ENCODE measurements at places on chromosomes 11 and 22. TPM values are rescaled to one million over a fixed set of nuclear protein-coding genes. Genes with fewer than 3 reads are reported as not detected.

DNA sequence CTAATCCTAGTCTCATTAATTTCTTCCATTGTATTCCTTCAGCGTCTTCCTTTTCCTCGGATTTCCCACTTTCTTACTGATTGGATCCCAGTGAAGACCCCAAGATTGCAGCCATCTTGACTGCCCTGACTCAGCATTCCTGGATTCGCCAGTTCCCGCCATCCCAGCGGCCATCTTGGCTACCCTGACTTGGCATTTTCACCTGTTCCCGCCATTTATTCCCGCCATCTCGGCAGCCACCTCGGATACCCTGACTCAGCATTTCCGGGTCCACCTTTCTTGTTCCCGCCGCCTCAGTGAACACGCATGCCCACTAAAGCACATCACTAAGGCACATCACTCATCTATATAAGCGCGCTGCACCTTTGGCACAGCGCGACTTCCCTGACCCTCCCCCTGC is 13.8 kb upstream of the OR56A3 start:
- H3K27ac ChIP-seq: no peak overlapping the region
- H3K4me3 ChIP-seq: no peak overlapping the region
- no peaks in the 10 kb centered on the region for H3K27me3 ChIP-seq
- no peak for DNase-seq
- no peaks in the 10 kb centered on the region for H3K4me1 ChIP-seq

- H3K36me3 ChIP-seq: no peaks in the 10 kb centered on the region
- DNase-seq: no peak
- H3K27me3 ChIP-seq: peaks cover 14% of the 10 kb centered on the region
- no peak overlapping the region for H3K27ac ChIP-seq
These were observed 256.0 kb downstream of the ST3GAL4 start for GRCh38 chr11:126611438-126611837.

DNA sequence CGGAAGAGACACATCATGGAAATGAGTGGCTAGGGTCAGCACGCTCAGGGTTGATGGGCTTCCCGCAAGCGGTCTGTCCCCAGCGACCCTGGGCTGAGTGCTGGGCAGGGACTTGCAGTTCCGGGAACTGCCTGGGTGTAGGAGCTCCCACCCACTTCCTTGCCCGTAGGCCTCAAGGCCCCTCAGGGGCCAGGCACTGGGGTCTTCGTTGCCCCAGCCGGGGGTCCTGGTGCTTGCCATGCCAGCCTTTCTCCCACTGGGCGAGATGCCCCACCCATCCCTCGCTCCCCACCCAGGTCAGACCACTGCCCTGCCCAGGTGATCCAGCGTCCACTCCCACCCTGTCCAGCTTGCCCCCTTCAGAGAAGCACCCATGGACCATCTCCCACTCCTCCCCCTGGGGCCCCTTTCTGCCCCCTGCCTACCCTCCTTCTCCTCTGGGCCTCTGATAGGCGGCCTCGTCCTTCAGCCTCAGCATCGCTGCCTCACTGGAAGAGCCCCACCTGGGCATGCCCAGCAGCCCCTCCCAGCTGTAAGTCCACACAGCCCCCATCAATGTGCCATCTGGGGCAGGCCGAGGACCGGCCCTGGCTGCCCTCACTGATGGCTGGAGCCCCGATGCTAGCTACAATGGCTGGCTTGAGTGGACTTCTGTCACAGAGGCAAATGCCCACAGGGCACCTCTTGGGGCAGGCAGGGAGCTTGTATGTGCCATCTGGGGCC is 17.8 kb upstream of the DGCR8 start:
- H3K36me3 ChIP-seq: peaks cover 29% of the 10 kb centered on the region
- no peak for DNase-seq
- no peaks in the 10 kb centered on the region for H3K4me1 ChIP-seq
- no peaks in the 10 kb centered on the region for H3K27me3 ChIP-seq
- H3K27ac ChIP-seq: no peak overlapping the region
- H3K4me3 ChIP-seq: no peak overlapping the region

DNA sequence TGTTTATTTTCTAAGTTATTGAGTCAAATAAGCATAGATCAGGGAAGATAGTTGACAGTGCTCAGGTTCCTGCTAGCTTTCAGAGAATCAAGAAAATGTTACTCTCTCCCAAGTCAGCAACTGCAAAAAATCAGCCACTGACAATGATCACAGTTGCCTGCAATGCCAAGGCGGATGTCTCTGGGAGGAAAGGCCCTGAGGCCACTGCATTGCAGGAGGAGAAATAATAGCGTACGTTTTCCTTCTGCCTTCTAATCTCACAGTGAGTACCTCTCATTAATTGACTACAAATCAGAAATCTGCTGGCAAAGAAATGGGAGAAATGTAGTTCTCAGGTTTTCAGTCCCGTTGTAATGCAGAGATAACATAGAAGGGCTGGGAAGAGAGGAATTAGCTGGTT is 54.0 kb upstream of the SPON1 start:
- no peak for DNase-seq
- H3K27me3 ChIP-seq: no peaks in the 10 kb centered on the region
- no peak overlapping the region for H3K27ac ChIP-seq
- H3K36me3 ChIP-seq: no peaks in the 10 kb centered on the region
- H3K4me1 ChIP-seq: no peaks in the 10 kb centered on the region

DNA sequence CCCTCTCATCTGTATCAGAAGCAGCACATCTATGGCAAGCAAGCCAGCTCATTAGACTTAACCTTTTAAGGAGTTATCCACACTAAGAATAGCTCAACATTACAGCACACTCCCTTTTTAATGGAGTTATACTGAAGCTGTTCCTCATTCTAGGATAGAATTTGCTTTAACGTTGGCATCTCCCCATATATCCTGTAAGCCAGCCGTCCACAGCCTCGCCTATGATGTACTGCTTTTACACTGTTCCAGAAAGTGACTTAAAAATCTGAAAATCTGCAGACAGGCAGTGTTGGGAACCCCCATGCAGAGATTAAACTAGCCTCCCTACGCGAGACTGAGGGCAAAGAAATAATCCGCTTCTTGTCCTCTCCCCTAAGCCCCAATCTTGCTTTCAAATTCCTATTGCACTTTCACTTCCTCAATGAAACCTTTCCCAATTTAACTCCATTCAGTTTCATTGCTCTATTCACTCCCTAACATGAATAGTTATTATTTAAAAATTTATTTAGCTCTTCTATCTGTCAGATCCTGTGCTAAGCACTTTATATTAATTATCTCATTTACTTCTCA is 225.0 kb downstream of the BLID start:
- no peak for DNase-seq
- H3K4me3 ChIP-seq: no peak overlapping the region
- H3K27ac ChIP-seq: no peak overlapping the region
- no peaks in the 10 kb centered on the region for H3K4me1 ChIP-seq
- H3K27me3 ChIP-seq: no peaks in the 10 kb centered on the region

DNA sequence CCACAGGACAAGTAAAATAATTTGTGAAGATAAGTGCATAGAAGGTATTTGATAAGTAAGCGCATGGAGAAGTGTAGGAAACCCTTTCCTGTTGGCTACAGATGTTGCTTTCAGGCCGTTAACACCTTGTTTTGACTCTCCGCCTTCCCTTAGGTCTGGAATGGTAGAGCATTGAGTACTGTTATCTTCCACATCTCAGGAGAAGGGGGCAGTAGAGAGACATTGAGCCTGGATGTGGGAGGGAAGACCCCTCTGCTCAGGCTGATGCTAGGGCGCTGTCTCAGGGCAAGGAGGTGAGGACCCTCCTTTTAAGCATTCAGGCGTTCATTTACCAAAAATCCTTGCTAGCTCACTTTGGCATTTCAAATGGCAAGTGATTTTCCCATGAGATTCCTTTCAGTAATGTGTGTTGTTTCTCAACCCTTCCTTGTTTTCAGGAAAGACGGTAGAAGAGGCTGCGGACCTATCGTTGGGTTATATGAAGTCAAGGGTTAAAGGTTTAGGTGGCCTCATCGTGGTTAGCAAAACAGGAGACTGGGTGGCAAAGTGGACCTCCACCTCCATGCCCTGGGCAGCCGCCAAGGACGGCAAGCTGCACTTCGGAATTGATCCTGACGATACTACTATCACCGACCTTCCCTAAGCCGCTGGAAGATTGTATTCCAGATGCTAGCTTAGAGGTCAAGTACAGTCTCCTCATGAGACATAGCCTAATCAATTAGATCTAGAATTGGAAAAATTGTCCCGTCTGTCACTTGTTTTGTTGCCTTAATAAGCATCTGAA is 27.0 kb upstream of the SCGB1A1 start:
- H3K4me1 ChIP-seq: peaks cover 10% of the 10 kb centered on the region
- no peaks in the 10 kb centered on the region for H3K27me3 ChIP-seq
- no peak overlapping the region for H3K4me3 ChIP-seq
- no peak overlapping the region for H3K27ac ChIP-seq
- no peak for DNase-seq

- peak overlapping the region; percentile 45 for H3K27ac ChIP-seq
- no peak overlapping the region for H3K4me3 ChIP-seq
- no peak for DNase-seq
- peaks cover 63% of the 10 kb centered on the region for H3K4me1 ChIP-seq
These were observed 5.6 kb downstream of the OVOL1 start for GRCh38 chr11:65792456-65792855.

- H3K27ac ChIP-seq: no peak overlapping the region
- no peaks in the 10 kb centered on the region for H3K27me3 ChIP-seq
- H3K4me1 ChIP-seq: no peaks in the 10 kb centered on the region
- H3K36me3 ChIP-seq: no peaks in the 10 kb centered on the region
- no peak for DNase-seq
- no peak overlapping the region for H3K4me3 ChIP-seq
These were observed 69.5 kb downstream of the NOX4 start for GRCh38 chr11:89421718-89422117.

DNA sequence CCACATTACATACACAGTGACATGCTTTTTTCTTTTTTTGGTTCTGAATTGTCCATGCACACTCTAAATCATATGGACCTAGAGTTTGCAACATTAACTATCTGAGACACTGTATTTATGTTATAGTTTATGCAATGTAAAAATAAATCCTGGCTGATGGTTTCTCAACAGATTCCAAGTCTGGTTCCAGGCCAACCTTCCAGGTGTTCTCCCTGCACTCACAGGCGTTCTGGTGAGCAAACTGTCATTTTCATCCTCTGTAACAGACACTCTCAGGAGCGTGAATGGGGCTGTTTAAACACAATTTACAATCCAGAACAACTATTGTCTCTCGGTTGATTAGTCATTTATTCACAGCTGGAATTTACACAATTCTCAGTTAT is 36.5 kb upstream of the ANKK1 start:
- peaks cover 4% of the 10 kb centered on the region for H3K4me1 ChIP-seq
- DNase-seq: no peak
- peaks cover 13% of the 10 kb centered on the region for H3K36me3 ChIP-seq
- no peak overlapping the region for H3K4me3 ChIP-seq
- H3K27ac ChIP-seq: peak overlapping the region; percentile 9

DNA sequence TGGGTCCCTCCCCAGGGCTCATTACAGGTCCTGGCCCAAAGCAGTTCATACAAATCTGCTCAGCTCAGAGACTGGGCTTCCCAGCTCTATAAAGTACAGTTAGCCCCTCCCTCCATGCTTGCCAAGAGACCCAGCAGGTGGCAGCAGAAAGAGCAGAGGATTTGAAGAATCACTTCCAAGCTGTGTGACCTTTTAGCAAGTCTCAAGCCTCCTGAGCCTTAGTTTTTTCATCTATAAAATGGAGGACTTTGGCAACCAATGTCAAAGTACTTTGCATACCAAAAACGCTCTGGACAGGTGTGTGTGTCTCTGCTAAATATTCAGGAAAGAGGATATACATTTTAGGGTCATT is 26.6 kb downstream of the RELT start:
- H3K27me3 ChIP-seq: no peaks in the 10 kb centered on the region
- no peak overlapping the region for H3K4me3 ChIP-seq
- H3K27ac ChIP-seq: no peak overlapping the region
- DNase-seq: no peak
- no peaks in the 10 kb centered on the region for H3K4me1 ChIP-seq
- peaks cover 15% of the 10 kb centered on the region for H3K36me3 ChIP-seq

- H3K36me3 ChIP-seq: peaks cover 15% of the 10 kb centered on the region
- DNase-seq: no peak
- no peaks in the 10 kb centered on the region for H3K27me3 ChIP-seq
- no peak overlapping the region for H3K27ac ChIP-seq
These were observed 69.2 kb downstream of the PACSIN2 start for GRCh38 chr22:42945736-42946135.

- no peak overlapping the region for H3K27ac ChIP-seq
- no peaks in the 10 kb centered on the region for H3K4me1 ChIP-seq
- H3K36me3 ChIP-seq: no peaks in the 10 kb centered on the region
These were observed 279.4 kb upstream of the PDGFD start for GRCh38 chr11:104443387-104443786.

GRCh38 chr11:69501891-69502860 is 20.7 kb downstream of the LINC01488 start:
- H3K4me3 ChIP-seq: no peak overlapping the region
- no peaks in the 10 kb centered on the region for H3K36me3 ChIP-seq
- H3K4me1 ChIP-seq: peaks cover 46% of the 10 kb centered on the region
- no peaks in the 10 kb centered on the region for H3K27me3 ChIP-seq

- no peak overlapping the region for H3K27ac ChIP-seq
- no peaks in the 10 kb centered on the region for H3K36me3 ChIP-seq
- H3K4me3 ChIP-seq: no peak overlapping the region
- peaks cover 16% of the 10 kb centered on the region for H3K4me1 ChIP-seq
- DNase-seq: no peak
These were observed 375.6 kb downstream of the LARGE1 start for GRCh38 chr22:33544707-33545106.

DNA sequence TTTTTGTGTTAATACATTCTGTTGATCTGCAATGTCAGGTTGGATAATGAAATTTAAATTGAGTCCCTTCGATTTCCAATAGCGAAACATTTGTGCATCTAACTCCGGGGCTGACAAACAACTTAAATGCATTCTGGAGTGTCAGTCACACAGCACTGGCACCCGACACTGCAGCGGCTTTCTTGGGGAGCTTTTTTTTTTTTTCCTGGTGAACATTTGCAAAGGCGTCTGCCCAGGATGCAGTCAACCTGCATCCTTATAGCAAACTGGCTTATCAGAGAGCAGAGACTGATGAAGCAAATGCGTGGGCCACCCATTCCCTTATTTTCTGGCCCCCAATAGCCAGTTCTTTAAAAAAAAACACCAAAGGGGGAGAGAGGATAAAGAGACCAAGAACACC is 1167.7 kb downstream of the LRRC4C start:
- H3K27me3 ChIP-seq: peaks cover 26% of the 10 kb centered on the region
- no peaks in the 10 kb centered on the region for H3K36me3 ChIP-seq
- H3K4me1 ChIP-seq: no peaks in the 10 kb centered on the region
- DNase-seq: no peak
- H3K27ac ChIP-seq: no peak overlapping the region

Gene SCGB1A1
- not detected for polyA plus RNA-seq

Gene IGF2
- 319 TPM for polyA plus RNA-seq

Gene YPEL1
- polyA plus RNA-seq: 4.1 TPM

Gene LGR4
- polyA plus RNA-seq: 53.2 TPM

Gene TBX1
- polyA plus RNA-seq: 2.4 TPM

Gene PRODH
- 197 TPM for polyA plus RNA-seq

Gene GPHA2
- 0.24 TPM for polyA plus RNA-seq

Gene APOL1
- polyA plus RNA-seq: 20.3 TPM

Gene BTBD18
- 0.09 TPM for polyA plus RNA-seq

Gene GRM5
- 0.06 TPM for polyA plus RNA-seq

Gene TRIM51
- polyA plus RNA-seq: not detected

Gene PGAP2
- polyA plus RNA-seq: 144 TPM

Gene HPS5
- 18.2 TPM for polyA plus RNA-seq
